Stimulated activated CD4-positive, alpha-beta T cell treated with anti-CD3 and anti-CD28 coated beads, Interleukin-12 subunit alpha, Interleukin-12 subunit beta, amount 100 ng/mL, for 48 hours (primary cell): ENCODE measurements at places on chromosomes 5 and 9.

DNA sequence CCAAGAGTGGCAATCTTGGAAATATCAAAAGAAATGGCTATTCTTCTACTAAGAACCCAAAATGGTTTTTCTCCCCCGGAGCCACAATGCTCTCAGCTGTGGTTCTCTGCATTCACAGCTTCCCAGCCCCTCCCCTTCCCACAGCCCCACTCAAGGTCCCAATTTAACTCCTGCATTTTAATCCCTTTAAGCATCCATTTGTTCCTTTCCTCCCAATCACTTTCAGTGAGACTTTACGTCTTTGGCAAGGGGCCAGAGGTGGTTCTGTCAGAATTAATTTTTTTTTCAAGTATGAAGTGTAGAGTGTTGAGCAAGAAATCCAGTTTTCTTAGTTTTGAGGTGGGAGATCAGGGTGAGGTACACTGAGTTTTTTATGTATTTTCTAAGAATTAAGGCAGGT, 256.9 kb downstream of the GLIS3 start:
- DNase-seq = no peak

DNA sequence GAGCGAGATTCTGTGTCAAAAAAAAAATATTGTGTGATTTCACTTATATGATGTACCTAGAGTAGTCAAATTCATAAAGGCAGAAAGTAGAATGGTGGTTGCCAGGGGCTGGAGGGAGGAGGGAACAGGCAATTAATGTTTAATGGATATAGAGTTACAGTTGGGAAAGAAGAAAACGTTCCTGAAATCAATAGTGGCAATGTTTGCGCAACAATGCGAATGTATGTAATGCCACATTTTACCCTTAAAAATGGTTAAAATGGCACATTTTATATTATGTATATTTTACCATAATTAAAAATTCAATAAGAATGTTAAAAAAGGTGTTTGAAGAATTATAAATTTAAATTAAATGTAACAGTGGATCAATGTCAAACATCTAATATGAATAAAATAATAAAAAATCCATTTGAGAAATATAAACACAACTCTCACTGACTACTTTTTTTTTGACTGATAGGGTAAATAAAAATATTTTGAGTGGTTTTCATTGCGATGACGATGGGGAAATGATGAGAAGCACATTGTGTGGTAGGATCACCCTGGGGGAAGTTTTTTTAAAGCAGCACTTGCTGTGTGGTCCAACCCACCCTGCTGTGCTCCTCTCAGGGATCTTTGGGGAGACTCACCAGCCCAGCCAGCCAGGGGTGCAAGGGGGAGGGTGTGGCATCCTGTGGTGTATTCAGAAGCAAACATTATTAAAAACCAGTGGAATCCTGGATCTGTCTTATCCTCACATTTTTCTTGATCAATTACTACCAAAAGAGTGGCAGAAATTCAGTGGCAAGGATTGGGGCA, 4.3 kb downstream of the FYB1 start:
- DNase-seq = no peak

GRCh38 chr9:100287186-100287585, 65.6 kb downstream of the TEX10 start:
- no peak for DNase-seq

DNA sequence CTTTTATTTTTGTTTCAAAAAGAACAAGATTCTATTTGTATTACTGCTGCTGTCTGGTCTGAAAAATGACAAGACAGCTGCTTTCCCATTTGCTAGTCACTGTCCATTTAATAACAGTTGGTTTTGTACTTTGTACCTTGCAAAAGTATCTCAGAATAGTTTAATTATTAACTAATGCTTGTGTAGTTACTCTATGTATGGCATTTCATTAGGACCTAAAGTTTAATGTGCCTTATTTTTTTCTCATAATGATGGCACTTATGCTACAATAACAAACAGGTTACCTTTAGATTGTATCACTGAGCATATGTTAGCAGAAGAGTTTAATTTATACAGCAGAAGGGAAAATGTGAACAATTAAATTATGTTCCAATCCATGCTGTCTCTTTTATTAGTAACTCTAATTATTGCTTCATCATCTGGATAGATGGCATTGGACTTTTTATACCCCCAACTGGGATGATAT, 134.2 kb downstream of the CDH10 start:
- no peak for DNase-seq

DNA sequence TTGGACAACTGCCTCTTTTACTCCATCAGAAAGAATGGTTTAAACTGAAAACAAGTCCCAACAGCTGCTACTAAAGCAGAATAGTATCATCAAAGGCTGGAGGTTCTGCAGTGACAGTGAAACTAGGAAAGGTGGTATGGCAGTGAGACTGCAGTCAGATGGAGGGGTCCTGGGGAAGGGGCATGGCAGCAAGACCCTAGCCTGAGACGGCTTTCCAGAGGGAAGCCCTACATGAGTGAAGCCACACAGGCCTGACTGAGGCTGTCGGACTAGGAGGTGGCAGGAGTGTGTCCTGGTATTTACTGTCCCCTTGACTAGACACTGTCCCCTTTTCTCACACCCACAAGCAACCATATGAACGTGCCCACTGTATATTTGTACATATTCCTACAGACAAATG, 40.4 kb upstream of the IPPK start:
- DNase-seq = no peak

DNA sequence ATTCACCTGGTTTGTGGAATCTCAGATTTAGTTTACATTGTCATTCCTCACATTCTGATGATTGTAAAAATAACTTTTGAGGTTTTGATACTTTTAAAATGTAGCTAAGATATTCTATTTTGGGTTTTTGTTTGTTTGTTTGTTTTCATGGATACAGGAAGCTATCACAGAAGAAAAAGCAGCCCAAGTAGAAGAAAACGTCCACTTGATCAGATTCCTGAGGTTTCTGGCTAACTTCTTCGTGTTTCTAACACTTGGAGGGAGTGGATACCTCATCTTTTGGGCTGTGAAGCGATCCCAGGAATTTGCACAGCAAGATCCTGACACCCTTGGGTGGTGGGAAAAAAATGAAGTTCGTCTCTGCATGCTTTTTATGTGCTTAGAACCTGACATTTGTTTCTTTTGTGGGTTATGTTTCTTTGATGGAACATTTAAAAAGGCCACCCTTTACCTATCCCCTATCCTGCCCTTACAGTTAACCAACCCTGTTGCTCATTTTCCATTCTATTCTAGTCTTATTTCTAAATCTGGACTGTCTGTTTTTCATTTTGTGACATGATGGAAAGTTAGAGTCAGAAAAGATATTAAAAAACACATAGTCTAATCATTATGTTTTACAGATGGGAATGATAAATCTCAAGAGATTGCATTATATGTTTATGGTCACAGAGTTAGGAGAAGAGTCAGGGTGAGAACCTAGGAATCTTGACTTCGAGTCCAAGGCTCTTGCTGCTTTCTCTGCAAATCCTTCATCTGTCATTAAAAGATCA, 163.7 kb downstream of the ALDH1A1 start:
- DNase-seq = no peak
